ENCODE measurements at places on chromosomes 12 and 14.
A peak's percentile ranks its signal among the peaks of the same experiment; 100 is the strongest.

GRCh38 chr14:50093496-50093895, 22.9 kb downstream of the VCPKMT start:
- no peak for DNase-seq

DNA sequence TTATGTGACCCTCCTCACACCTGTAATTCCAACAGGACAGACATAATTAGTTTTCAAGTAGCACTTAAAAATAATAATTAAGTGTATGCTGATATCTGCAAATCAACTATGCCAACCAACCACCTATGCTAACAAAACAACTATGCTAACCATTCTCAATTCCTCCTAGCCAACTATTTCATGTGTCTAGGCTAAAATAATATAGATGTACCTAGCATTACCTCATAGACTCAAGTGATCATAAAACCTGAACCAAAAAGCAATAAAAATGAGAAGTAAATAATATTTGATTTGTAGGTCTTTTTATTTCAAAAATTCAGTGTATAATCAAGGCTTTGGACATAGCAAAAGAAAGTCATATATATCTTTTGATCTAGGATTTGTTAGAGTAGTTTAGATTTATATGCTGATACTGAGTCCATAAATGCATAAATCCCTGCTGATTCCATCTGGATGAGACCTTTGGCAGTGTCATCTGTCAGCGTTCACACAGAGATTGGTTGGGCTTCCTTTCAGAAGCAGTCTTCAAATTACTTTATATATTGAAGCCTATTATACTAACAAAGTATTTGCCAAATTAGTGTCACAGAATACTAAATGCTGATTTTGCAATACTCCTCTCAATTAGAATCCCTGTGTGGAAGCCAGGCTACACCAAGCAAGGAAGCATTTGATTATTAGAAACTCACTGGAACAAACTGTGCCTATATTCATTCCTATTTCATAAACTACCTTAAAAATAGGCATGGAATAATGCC, 101.4 kb upstream of the PPM1H start:
- no peak for DNase-seq

DNA sequence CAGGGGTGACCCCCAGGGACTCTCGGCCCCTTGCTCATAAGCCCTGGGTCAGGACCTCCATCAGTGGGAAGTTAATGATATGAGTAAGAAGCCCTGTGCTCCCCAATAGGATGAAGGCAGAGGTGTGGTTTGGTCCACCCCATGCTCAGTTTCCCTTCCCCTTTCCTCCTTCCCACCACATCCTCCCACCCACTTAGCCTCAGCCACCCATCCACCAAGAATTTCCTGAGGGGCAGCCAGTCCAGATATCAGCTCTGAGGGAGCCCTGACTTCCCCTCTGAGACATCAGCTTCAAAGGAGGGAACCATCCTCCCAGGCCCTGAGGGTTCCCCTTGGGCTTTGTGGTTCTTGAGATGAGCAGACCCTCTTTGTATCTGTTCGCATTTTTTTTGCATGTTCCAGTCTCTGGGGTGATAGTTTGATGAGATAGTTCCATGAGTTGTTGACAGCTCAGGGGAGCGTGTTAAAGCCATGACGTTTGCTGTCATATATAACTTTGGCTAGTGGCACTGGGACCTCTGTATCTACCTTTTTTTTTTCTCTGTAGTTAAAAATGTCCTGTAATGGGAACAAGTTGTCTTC, 71.2 kb downstream of the LGMN start:
- DNase-seq: no peak

DNA sequence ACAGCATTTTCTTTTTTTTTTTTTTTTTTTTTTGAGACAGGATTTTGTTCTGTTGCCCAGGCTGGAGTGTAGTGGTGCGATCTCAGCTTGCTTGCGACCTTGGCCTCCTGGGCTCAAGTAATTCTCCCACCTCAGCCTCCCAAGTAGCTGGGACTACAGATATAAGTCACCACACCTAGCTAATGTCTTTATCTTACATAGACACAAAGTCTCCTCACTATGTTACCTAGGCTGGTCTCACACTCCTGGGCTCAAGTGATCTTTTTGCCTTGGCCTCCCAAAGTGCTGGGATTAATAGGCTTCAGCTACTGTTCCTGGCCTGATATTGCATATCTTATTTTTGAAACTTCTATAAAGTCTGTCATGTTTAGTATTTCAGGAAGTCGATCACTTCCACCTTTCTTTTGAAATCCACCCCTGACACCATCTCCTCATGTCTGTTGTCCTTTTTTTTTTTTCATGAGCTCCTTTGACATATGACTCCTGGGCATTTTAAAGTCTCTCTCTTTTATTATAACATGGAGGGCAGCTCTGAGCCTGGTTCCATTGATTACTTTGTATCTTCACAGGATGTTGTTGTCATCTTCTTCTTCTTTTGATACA, 5.9 kb upstream of the A2ML1 start:
- DNase-seq: no peak

GRCh38 chr14:104665657-104666522, 23.5 kb upstream of the INF2 start:
- DNase-seq: no peak

- peak; percentile 35 for DNase-seq
These were observed 33.4 kb upstream of the PLEKHG6 start for GRCh38 chr12:6276956-6277620.

DNA sequence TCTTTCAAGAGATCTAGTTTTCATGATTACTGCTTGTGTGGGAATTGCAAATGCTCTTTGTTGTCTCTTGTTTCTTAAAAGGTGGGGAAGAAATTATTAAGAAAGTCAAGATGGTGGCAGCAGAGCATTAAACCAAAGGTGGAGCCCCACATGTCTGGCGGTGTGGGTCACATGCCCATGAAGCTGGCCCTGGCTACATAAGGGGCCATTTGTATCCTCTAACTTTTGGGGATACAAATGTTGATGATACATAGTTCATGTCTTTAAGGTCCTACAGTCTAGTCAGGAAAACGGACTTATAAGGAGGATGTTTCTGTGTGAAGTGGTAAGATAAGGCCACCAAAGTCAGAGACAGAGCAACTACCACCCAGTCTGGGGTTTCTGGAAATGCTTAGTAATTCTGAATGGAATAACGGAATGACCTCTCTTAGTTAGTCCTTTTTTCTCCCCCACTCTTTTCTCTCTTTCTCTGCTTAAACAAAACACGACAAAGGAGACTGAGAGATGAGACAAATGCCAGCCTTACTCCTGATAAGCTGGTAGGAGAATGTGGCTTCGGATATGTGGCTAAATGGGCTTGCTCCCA, 39.9 kb upstream of the PTHLH start:
- DNase-seq: no peak
